Lower lobe of right lung (tissue), 2 donors: ENCODE measurements at places on chromosomes 3 and 15.

DNA sequence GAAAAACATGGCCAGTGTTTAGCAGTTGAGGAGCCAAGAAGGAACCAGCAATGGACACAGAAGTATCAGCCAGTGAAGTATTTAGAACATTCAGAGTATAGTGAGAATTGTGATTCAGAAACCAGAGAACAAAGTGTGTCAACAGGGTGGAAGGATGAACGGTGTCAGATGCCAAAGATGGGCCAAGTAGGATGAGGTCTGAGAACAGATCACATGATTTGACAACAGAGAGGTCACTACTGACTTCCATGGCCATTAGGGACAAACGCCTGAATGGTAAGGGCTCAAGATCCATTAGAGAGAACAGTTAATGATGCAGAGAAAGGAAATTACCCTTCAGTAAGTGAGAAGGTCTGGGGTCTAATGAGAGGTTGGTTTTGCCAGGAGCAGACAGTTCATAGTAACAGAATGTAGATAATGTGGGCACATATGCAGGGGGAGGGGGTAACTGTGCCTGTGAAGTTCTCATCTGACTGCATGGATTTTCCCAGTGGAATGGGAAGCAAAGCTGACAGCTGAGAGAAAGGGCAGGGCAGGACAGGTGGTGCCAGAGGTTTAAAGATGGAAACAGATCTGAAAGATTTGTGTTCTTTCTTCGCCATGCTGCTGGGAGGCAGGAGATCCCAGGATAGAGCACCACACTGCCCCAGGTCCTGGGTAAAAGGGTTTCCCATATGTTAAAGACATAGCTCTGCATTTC lies 4.8 kb upstream of the ACAD9 start:
- no peak for DNase-seq

DNA sequence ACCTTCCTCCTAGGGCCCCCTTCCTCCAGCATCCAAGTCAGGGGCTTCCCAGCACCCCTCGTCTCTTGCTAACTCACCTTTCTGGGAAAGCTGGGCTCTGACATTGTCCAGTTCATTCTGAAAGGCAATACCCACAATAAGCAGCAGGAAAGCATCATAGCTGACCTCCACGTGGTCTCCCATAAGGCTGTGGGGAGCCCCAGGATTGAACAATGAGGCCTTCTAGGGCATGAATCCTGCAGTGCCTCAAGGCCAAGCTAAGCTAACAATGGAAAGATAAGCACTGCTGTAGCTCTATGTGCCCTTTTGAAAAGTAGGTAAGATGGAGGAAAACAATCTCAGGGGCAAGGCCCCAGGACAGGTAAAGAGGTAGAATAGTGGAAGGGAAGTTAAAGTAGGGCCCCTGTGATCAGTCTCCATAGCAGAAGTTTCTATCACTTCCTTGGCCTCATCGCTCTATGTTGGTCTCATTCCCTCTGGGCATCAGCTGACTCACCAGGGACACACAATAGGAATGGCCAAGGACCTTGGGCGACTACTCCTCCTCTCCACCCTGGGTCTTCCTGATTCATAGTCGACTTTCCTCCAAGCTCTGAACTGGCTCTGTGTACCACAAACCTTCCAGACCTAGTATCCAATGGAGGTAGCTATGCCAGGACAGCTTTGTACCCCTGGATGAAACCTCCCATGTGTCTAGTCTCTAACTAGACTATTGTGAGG lies 11.7 kb downstream of the TRAIP start:
- no peak for DNase-seq

DNA sequence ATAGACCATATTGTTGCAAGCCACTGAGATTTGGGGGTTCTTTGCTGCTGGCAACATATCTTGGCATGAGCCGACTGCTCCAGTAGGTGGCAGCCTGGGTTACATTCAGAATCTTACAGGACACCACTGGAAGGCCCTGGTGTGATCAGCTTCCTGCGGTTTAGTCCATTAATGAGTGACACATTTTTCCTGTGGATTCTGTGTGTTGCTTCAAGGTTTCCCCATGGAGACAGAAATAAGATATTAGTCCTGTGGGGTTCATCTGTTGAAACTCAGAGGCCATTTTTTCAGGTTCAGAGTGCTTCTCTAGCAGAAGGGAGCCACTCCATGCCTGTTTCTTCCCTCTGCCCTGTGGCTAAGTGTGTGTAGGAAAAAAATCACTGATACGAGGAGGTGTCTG lies 116.2 kb downstream of the MFSD1 start:
- no peak for DNase-seq

DNA sequence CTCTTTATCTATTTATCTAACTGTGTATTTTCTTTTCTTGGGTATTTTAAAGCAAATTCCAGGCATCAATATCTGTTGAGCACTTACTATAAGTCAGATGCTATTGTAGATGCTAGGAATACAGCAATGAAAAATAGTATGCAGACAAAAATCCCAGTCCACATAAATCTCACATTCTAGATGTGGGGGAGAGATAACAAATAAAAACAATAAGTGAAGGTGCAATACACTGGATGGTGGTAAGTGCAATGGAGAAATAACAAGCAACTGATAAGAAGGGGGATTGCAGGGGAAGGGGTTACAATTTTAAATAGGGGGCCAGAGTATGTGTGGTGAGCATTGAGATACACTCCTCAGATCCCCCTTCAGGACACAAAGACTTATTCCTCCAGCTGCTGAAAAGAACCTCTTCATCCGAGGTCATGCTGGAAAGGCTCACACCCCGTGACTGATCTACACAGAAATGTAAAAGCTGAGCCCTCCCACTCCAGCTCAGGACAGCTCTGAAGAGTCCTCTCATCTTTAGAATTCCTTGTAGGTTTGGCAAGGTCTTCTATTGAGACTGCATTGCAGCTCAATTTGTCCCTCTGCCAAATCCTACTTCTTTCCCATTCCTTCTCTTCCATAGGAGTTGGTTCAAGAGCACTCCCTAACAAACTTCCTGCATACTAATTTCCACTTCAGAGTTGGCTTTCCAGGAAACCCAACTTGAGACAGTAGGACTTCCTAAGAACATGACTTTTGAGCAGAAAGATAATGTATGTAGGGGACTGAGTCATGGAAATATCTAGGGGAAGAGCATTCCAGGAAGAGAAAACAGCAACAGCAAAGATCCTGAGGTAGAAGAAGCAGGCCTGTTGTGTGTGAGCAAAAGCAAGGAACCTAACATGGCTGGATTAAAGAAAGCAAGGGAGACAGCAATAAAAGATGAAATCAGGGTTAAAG lies 8.1 kb upstream of the SCG3 start:
- no peak for DNase-seq

DNA sequence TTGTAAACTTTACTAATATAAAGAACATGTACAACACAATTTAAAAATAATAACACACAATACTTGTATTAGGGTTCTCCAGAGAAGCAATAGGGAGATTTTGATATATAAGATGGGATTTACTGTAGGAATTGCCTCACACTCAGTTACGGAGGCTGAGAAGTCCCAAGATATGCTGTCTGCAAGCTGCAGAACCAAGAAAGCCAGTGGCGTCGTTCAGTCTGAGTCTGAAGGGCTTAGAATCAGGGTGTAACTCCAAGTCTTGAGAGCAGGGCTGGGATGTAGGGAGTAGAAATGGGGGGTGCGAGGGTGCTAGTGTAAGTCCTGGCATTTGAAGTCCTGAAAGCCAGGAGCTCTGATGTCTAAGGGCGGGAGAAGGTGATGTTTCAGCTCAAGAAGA lies 206.6 kb upstream of the HES1 start:
- DNase-seq, result no peak

GRCh38 chr15:41022487-41023090 lies 69.3 kb downstream of the CHAC1 start:
- no peak for DNase-seq

- peak; percentile 58 for DNase-seq
Observed at GRCh38 chr15:101137312-101137940, 114.4 kb downstream of the CHSY1 start.

DNA sequence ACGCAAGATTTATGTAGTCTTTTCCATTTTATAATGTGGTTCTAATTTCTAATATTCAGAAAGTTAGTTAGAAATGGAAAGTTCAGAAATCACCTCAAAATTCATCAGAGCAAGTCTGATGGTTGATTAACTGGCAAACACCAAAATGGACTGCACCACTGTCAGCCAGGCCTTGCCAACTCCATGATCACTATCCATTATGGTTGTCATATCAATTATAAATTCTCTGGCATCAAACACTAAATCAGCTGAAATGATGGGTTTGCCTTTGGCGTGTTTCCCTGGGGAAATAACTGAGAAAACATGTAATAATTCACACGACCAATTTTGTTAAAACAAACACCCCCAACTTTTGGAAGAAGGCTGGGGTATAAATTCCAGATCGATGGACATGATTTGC lies 219.4 kb downstream of the CDIN1 start:
- no peak for DNase-seq

DNA sequence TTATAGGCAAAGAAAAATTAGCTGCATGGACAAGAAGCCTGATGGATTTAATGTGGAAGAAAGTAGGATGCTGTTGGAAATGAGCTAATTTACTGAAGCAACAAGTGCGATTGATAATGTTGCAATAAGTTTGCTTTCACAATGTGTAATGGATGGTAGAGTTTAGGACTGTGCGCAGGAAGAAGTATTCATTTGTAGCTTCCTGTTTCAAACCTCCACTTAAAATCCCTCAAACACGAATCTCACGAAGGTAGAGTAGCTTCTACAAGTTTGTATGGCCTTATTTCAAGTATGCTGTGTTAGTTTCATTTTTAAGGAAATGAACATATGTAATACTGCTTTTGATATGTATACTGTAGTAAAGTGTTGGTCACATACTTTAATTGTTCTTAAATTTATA lies 42.3 kb downstream of the KCNH8 start:
- DNase-seq, result no peak

- no peak for DNase-seq
Observed at GRCh38 chr15:64013179-64014062, 32.9 kb downstream of the DAPK2 start.

DNA sequence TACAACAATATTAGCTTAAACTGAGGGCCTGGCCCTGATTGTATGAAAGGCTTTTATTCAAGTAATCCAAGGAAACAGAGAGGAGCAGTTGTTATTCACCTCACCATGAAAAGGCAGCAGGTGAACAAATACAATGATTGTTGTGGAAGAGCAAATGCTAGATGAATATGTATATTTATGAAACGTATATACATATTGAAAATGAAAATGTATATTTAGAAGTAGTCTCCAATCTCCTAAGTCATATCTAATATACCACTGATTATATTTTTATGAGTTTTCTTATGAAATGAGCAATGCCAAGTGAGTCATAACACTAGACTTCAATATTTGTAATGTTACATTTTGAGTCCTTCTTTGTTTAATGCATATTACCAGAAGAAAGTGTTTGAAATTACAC lies 116.2 kb upstream of the KCNMB2 start:
- no peak for DNase-seq

DNA sequence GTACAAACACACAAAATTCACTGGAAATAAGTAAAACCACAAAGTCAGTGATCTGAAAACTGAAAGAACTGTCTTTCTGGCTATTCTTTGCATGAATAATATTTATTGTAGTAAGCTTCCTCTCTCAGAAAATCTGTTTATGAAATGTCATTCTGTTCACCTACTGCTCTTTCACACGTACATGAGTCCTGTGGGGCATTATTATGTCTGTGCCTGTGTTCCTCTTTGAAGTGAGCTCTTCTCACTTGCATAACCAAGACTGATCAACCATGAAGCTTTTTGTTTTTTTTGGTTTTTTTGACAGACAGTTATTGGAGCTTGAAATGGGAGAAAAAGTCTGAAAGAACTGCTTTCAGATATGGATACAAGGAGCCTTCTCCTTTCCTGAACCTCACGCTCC lies 195.8 kb downstream of the PLCH1 start:
- no peak for DNase-seq

DNA sequence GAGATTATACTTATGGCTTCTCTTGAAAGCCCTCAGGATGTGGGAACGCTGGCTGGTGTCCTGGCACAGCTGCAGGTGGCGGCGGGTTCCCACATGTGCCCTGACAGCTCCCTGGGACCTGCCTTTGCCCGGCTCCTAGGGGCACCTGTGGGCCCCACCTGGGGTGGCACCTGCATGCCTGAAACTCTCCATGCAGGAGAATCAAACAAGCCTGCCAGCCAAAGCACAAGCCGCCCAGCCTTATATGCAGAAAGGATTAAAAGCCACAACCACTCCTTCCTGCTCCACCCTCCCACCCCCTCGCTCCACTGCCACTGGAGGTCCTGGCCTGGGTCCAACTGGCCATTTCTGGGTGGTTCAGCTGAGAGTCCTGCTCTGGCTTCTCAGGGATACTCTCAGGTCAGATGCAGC lies 18.1 kb downstream of the TRPM1 start:
- DNase-seq, result peak; percentile 55

- DNase-seq, result peak; percentile 64
Observed at GRCh38 chr3:171334465-171334811, 125.8 kb downstream of the TNIK start.

DNA sequence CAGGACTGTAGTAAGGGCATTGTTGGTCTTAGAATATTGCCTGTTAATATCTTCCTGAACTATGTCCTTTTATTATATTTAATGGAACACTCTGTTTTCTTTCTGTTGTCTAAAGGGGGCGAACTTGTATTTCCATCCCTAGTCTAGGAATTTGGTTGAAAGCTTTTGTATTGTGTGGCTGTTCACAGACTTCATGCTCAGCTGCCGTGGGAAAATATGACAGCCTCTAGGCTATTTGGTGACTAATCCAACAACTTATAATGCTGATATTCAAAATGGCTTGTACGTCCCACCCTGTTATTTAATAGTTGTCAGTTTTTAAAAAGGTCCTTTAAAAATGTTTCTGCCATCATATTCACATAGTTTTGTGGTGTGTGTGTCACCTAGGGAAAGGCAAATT lies 202.6 kb downstream of the KLHL25 start:
- no peak for DNase-seq

GRCh38 chr15:67685008-67685599 lies 140.2 kb upstream of the SKOR1 start:
- no peak for DNase-seq

DNA sequence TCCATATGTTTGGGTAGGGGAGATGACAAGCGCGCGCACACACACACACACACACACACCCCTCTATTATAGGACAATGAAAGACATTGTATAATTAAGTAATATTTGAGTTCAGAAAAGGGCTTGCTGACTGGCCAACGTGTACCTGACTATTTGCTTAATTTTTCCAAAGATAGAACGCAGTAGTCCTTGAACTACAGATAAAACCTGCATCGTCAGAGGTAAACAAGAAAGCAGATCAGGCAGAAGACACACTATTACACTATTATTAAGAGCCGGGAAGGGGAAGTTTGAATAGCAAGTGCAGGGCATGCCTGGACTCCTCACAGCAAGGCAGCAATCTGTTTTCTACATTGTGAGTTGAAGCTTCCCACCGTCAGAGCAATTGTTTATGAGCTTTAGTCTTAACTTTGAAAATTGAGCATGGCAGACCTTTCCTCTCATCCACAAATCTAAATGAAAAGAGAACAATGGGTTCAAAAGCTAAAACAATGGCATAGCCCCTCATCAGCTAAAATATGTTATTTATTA lies 427.7 kb downstream of the GABRG3 start:
- no peak for DNase-seq

- DNase-seq, result no peak
Observed at GRCh38 chr3:120765830-120766493, 23.4 kb downstream of the GTF2E1 start.
